ENCODE measurements at places on chromosomes 4 and X.

DNA sequence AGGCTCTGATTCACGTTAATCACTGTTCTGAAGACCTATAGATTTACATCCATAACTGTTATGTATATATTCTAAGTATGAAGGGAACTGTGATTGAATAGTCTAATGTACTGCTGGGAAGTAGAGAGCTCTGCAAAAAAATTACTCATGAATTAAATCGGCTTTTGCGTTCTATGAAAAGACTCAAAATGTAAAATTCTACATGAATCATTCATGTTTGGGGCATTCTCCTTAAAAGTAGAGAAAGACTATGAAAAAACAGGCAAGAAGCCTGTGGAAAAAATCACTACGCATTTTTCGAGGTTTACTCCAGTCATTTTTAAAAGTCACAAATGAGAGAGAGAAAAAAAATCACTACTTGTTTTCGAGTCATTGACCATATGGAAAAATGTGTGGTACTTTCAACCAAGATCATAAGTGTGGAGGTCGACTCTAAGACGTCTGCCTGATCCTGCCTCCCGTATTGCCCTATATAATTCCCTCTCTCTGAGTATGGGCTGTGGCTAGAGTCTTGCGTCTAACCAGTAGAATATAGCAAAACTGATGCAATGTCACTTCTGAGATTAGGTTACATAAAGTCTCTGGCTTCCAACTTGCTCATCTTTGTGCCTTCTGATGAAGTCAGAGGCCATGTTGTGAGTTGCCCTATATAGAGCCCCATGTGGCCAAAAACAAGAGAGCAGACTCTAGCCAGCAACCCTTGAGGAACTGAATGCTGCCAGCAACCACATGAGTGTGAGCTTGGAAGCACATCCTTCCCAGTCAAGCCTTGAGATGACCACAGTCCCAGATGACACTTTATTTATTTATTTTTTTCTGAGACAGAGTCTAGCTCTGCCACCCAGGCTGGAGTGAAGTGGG, 32.1 kb upstream of the VEGFD start:
- DNase-seq, result no peak

GRCh38 chr4:7645158-7645557, 210.4 kb upstream of the PSAPL1 start:
- DNase-seq, result no peak

DNA sequence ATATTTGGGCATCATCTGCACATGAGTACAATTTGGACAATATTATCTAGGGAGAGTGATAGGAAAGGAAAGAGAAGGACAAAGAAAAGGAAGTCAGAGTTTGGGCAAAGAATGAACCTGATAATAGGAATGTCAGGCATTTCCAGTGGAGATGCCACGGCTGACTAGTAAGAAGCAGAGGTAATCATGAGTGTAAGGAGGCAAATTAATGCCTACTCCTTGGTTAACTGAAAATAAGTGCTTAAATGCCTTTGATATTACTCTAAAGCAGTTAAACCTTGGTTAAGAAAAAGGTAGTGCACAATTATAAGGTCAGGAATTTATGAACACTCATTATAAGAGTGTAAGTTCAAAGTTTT, 99.2 kb upstream of the DDIT4L start:
- DNase-seq, result no peak

GRCh38 chrX:110145854-110146253, 142.9 kb downstream of the TMEM164 start:
- DNase-seq, result peak; percentile 6

GRCh38 chr4:113157086-113157857, 107.8 kb downstream of the ANK2 start:
- DNase-seq, result peak; percentile 20

DNA sequence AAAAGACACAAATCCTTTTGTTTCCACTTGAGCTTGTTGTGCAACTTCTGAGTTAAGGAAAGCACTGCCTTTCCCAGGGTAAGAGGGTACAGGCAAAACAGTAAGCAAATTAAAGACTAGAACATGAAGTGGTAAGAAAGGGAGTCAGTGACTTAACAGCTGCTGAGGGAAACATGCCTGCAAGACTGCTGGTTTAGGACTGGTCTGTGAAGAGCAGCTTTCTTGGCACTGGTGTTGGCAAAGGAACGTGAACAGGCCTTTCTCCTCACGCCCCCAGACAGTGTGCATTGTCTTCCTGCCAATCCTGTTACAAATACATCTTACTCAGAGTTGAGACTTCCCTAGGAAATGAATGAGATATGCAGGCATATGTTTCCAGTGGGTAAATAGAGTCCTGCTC, 2.6 kb downstream of the LHFPL1 start:
- no peak for DNase-seq

DNA sequence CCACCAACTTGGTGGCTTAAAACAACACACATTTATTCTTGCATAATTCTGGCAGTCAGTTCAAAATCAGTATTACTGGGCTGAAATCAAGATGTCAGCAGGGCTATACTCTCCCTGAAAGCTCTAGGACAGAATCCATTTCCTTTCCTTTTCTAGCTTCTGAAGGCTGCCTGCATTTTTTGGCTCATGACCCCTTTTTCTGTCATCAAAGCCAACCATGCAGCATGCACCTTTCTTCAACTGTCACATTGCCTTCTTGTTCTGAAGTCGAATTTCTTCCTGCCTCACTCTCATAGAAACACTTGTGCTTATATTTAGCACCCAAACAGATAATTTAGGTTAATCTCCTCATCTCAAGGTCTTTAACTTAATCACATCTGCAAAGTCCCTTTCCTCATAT, 79.8 kb upstream of the PPP1R2C start:
- DNase-seq, result no peak

GRCh38 chr4:98864560-98864959, 64.4 kb downstream of the EIF4E start:
- no peak for DNase-seq

GRCh38 chr4:80266902-80267380, 477 bp downstream of the FGF5 start:
- peak; percentile 11 for DNase-seq

DNA sequence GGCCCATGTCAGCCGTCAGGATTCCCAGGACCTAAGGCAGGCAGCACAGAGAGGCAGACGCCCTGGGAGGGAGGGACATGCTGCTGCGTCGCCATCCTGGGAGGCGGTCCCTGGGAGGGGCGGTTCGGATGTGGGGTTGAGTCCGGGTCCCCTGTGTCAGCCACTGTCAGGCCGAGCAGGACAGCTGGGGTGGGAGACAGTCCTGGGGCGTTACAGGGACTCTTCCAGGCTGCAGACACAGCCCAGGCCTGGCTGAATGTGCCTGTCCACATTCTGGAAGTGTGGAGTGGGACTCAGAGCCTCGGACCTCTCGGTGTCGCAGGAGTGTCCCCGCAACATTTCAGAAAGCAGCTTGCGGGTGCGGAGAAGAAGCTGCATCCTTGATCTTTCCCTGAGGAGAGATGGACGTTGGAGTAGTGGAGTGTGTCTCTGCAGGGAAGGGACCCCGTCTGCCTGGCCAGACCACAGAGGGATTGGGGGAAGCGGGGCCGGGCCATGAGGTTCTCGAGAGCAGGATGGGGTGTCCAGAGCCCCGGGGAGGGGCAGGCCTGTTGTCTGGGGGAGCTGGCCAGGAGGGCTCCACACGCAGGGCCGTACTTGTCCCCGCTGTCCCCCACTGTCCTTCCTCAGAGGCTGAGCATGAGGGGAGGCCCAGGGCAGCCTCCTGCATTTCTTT, 6.1 kb downstream of the AKAP17A start:
- no peak for DNase-seq

GRCh38 chrX:45140812-45141211, 59.9 kb downstream of the DIPK2B start:
- DNase-seq, result no peak

- DNase-seq, result no peak
These were observed 70.9 kb upstream of the CBR4 start for GRCh38 chr4:169080981-169081380.

DNA sequence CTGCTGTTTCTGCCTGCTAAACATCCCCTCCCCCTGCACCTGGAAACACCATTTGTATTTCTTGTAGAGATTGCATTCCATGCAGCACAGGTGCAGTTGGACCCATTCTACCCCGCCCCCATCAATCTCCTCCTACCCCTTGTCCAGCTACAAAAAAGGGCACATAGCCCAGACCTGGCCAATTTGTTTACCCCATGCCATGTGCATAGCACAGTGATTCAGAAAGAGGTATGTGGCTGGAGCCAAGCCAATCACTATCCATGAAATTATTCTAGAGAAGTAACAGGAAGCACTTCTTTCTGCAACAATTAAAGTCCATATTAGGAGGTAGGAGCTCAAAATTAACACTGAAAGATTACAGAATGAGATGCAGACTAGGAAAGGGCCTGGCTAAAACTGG, 20.2 kb upstream of the TMEM184C start:
- DNase-seq, result peak; percentile 73

DNA sequence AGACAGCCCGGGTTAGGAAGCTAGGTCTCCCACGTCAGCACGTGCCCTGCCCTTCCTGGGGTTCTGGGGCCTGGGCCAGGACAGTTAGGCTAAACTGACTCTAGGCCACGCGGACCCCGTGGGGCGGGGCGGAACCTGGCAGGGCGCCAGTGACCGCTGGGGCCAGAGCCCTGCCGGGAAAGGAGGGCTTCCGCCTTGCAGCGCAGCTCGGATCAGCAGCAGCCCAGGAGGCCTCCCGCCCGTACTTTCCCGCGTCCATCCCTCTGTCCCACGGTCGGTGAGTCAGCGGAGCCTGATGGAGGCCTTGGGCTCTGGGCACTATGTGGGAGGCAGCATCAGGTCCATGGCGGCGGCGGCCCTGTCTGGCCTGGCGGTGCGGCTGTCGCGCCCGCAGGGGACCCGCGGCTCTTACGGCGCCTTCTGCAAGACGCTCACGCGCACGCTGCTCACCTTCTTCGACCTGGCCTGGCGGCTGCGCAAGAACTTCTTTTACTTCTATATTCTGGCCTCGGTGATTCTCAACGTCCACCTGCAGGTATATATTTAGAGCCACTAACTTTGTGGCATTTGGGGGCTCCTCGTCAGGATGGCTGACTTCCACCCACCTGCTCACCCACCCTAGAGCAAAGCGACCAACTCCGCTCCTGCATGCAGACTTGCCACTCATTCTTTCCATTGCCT, at the start of gene SMIM10:
TSS of gene SMIM10 (plus strand) at position 191 of the 681 bp plus-strand sequence. CDS start at position 296, 105 bp downstream.
- DNase-seq, result no peak

GRCh38 chr4:27239641-27240040, 379.0 kb downstream of the STIM2 start:
- DNase-seq, result no peak

DNA sequence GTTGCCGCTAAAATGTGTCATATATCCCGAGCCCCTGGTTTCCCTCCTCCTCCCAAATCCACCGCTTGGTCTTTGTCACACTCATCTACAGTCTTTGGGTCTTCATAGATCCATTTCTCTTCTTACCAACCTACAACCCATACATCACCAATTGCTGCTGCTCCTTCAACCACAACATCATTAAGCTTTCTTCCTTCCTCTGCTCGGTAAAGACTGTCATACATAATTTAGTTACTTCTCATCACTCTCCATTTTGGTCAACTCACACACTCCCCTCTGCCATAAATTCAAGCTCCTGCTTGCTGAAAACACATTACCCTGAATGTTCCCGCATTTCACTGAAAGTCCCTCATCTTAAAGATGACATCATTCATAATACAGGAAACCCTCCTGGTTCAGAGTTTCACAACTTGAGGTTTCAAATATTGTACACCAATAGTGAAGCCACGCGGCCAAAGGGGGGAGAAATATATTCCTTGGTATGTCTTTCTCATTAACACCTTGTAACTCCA, 1.7 kb upstream of the DCTD start:
- no peak for DNase-seq

DNA sequence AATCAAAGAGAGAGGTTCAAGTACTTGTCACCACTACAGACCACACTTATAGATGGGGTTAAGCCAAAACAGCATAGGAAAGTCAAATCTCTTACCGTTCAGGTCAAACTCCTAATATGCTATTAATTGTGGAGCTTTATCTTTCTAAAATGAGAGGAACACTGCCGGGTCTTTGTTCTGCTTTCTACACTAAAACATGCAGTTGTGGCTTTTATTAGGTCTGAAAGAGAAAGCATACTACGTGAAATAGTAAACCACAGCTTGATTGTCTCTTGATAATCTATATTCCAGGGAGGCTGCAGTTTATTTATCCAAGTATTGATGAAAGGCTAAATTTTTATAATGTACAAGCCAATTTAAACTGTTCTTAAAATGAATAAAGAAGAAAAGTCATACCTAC, 12.3 kb upstream of the INPP4B start:
- no peak for DNase-seq

GRCh38 chr4:74640111-74640903, 154.0 kb downstream of the BTC start:
- DNase-seq, result no peak

GRCh38 chrX:78979789-78980464, 34.7 kb downstream of the P2RY10 start:
- no peak for DNase-seq

DNA sequence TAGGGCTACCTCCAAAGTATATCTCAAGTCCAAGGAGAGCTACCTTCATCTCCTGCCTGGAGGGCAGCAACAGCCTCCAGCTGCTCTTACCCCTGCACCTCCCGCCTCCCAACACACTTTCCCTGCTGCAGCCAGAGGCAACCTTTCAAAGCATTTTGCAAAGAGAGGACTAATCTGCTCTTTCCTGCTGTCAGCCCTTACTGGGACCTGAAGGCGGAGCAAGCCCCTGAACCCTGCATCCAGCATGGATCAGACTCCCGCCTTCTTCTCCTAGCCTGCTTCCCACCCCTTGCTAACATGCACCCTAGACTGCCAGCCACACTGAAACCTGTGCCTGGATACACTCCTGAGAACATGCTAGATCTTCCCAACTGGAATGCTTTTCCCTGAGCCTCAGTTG, 37.7 kb upstream of the VMA21 start:
- DNase-seq, result no peak

DNA sequence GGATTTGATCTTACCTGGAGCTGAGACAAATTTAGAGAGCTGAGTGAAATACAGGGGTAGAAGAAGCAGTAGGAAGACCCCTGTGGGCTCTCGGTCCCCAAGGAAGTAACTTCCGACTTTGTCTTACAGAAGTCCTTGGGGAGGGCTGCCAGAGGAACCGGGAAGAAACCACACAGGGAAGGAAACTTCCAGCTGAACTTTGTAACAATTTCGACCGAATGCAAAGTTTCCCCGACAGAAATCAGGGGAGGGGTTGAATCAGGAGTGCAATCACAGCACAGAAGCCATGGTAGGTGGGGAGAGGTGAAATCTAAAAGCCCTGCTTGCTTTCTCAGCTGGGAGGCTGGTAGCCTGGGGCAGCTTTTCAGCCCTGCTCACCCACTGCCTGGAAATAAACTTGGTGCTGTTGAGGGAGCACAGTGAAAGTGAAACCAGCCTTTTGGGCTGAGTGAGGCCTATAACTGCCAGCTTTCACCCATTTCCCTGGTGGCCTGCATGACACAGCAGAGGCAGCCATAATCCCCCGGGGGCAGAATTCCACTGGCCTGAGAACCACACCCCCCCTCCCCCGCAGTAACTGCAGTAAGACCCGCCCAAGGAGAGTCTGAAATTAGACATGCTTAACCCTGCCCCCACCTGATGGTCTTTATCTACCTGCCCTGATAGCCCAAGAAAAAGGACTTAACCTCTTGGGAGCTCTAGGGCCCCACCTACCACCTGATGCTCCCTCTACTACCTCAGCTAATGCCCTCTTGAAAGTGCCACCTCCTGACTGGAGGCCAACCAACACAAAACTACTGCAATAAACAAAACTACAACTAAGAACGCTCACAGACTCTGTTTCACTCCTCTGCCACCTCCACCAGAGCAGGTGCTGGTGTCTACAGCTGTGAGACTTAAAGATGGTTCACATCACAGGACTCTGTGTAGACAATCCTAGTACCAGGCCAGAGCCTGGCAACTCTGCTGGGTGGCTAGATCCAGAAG, 248.2 kb downstream of the PARM1 start:
- no peak for DNase-seq

- no peak for DNase-seq
These were observed 111.5 kb upstream of the MYOZ2 start for GRCh38 chr4:119024102-119024501.

- no peak for DNase-seq
These were observed 32.7 kb upstream of the PROM1 start for GRCh38 chr4:16116493-16116990.
